ENCODE measurements at places on chromosomes 4 and X.

- DNase-seq, result no peak
These were observed 131.1 kb downstream of the CFAP299 start for GRCh38 chr4:80466618-80467017.

GRCh38 chr4:80202190-80202711, 4.9 kb downstream of the PRDM8 start:
- no peak for DNase-seq

GRCh38 chrX:30786374-30786773, 102.7 kb downstream of the TAB3 start:
- DNase-seq, result no peak

- no peak for DNase-seq
These were observed 76.7 kb downstream of the CPEB2 start for GRCh38 chr4:15078682-15079642.

GRCh38 chr4:56086561-56086960, 137.8 kb downstream of the CEP135 start:
- DNase-seq, result no peak

DNA sequence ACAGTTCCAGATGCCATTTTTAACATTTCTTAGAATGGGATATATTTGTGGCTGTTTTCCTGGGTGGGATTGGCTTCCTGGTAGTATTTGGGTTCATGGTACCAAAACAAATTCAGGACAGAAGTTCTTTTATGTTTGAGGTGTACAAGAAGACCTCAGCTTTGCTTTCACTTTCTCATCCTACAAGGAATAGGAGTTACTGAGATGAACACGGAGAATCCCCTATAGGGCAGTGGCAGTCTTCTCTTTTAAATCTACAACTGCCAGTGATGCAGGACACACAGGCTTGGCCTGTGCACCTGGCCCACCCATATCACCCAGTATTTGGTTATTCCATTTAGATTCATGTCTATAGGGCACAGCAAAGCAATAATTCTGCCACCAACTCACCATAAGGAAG, 35.2 kb downstream of the SLC10A7 start:
- DNase-seq, result no peak

DNA sequence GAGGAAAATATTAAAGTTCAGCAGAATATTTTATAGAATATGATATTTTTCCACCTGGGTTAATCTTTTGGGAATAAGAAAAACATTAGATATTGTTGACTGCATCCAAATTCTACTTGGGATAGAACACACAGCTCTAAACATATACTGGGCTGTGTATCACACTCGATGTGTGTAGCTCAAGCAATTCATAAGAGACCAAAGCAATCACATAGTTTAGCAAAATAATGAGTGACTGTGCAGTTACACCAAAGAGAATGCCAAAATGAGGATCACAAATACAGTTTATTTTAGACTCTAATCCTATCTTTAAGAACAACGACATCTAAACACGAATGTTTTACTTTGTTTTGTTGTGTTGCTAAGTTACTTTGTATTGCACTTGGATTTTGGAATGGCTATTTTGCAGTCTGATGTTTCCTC, 101.2 kb downstream of the CBR4 start:
- DNase-seq, result no peak

DNA sequence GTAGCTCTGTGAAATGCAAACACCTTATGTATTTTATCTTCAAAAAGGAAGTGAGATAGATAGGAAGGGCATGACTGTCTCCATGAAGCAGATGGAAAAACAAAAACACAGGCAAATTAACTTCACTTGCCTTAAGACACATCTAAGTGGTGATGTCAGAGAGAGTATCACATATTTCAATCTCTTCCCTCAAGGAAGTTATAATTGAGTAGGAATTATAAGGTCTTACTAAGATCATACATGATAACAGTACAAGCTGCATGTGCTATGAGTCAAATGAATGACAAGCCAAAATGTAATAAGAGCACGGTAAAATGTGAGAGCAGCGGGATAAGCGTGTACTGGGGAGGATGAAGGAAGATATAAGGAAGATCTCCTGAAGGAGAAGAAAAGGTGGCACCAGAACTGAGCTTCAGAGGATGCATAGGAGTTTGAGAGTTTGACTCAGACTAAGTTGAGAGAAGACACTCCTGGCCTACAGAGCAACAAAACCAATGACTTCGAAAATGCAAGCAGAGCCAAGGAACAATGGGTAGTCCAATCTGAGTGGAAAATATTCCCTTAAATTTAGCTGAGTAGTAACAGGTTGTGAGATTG, 43.3 kb upstream of the GALNT7 start:
- no peak for DNase-seq

DNA sequence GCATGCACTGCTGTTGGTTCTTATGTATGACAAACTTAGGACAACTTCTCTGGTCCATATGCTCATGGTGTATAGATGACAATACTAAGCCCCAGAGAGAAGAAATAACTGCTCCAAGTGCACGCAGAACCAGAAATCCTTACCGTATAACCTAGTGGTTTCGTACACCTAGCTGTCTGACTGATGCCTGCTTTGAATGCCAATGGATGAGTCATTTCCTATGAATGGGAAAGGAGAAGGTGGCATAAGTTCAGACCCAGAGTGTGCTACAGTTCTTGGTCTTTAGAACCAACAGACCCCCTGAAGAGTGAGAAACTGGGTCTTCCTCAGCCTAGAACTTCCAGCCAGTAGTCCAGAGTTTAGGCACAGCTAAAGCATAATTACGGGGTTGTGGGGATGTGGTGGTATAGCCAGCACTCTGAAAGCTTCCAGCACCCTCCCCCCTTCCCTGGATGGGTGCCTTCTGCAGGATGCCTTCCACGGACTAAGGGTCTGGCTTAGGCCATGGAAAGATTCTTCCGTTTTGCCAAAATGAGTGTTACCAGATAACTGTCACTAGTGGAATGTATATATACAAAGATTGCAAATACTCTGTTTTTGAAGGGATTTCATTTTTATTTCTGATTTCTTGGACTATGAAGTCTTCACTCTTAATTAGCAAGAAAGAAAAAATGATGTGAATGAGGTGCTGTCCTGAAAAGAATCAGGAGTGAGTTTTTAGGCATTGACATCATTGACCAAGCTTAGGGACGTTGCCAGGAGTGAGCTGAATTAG, 84.6 kb upstream of the PACRGL start:
- no peak for DNase-seq

GRCh38 chr4:101370663-101371210, 23.4 kb upstream of the PPP3CA start:
- DNase-seq, result no peak

GRCh38 chr4:102625232-102625930, 124.2 kb downstream of the NFKB1 start:
- no peak for DNase-seq

DNA sequence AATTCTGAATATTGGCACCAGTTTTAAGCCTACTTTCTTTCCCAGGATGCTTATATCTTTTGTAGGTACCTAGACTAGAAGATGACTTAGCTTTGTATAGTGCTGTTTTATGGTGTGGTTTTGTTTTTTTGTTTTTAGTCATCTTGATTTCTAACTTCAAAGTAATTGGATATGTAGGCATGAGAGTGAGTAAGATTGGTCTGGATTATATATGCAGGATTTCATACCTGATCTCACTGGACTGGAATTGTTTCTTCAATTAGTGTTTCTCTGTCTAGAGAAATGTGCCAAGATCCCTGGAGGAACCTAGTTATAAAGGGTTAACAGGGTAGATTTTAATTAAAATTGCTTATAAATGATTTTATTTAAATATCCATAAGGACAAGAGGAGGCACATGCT, 23.1 kb downstream of the NAP1L5 start:
- no peak for DNase-seq

DNA sequence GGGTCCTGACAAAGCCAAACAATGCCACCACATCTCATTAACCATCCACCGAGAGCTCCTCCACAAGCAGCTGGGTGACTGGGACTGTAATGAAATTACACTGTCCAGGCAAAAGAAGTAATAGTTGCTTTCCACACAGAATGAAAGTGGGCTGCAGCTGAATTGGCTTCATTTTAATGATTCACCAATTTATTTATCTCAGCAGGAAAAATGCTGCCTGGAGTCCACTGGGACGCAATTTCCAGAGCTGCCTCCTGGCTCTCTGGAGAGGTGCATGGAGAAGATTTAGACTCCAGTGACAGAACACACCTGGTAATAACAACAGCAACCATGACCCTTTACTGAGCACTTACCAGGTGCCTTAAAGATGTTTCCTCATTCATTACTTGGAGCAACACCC, 226.7 kb downstream of the LDB2 start:
- DNase-seq, result no peak

DNA sequence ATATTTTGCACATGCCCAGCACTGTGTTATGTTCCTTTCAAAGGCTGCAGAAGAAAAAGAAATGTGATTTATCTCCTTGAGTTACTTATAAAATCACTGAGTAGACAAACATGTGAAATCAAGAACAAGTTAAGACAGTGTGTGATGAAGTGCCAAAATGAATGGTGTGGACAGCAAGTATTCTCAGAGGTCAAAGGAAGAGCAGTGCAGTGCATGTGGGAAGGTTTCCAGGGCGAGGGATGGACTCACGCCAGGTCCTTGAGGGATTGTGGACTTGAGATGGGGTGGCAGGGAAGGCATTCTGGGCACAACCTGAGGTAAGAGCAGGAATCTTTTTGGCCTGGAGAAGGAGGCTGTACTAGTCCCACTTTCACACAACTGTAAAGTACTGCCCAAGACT, 115.5 kb downstream of the FNIP2 start:
- no peak for DNase-seq

DNA sequence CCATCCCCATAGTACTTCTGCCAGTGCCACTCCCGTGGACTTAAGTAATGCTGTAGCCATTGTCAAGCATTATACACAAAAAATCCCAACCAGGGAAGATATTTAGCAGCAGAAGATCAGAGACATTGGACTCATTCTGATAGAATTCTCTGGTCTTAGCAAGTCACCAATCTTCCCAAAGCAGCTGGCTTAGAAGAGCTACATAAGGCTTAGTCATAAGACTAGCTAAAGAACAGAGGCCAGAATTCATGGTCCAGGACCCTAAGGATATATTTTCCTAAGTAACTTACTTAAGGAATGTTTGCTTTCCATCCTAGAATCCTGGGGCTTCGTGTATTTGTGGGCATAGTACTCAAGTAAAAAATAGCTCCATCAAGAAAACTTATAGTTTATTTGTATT, 100.3 kb upstream of the SLIT2 start:
- DNase-seq, result no peak

GRCh38 chr4:120881351-120881750, 41.2 kb downstream of the PRDM5 start:
- DNase-seq, result no peak

GRCh38 chrX:118698516-118699170, 28.8 kb upstream of the IL13RA1 start:
- DNase-seq, result no peak

GRCh38 chr4:74504212-74504611, 59.3 kb downstream of the AREG start:
- no peak for DNase-seq

GRCh38 chr4:5750052-5750945, 39.3 kb downstream of the EVC start:
- DNase-seq, result peak; percentile 86

GRCh38 chrX:152930516-152930915, 32.6 kb downstream of the ZNF185 start:
- DNase-seq, result no peak

- DNase-seq, result no peak
These were observed 4.5 kb downstream of the NBDY start for GRCh38 chrX:56733459-56734046.

DNA sequence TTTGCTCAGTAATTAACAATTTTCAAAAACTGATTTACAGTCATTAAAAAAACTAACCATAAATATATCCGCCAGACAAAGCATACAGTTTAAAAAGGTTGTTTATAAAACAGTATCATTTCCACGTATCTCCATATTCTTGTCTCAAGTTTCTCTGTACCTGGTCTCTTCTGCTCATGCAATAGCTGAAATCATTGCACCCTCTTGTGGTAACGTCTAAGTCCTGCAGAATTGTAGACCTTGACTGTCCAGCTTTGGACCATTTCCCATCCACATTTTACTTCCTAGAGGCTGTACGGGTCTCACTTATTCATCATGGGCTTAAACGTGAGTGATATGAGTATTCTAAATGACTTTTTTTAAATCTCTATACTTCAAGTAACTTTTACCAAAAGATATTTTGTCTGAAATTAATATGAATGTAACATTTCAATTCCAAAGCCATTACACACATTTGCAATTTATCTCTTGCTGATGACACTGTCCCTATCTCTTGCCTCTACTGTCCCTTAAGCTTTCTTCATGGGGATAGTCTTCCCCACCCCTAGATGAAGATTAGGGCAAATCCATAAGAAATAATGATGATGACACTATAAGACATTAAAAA, 118.5 kb downstream of the BTC start:
- DNase-seq, result peak; percentile 16

DNA sequence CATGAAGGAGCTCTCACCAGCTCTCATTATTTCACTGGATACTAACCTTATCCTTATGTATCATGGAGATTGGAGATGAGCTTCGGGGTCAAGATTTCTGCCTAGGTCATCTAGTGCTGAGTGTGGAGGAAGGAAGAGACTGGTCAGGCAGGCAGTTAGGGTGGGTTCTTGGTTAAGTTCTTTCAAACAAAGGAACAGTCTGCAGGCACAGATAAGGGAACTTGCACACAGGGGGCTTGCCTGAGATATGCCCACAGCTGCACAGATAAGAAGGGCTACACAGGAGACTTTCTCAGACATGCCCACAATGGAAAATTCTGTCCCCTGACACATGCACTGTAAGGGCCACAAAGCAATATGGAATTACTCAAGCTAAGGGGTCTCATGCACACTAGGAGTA, 904.1 kb downstream of the NLGN4X start:
- no peak for DNase-seq

DNA sequence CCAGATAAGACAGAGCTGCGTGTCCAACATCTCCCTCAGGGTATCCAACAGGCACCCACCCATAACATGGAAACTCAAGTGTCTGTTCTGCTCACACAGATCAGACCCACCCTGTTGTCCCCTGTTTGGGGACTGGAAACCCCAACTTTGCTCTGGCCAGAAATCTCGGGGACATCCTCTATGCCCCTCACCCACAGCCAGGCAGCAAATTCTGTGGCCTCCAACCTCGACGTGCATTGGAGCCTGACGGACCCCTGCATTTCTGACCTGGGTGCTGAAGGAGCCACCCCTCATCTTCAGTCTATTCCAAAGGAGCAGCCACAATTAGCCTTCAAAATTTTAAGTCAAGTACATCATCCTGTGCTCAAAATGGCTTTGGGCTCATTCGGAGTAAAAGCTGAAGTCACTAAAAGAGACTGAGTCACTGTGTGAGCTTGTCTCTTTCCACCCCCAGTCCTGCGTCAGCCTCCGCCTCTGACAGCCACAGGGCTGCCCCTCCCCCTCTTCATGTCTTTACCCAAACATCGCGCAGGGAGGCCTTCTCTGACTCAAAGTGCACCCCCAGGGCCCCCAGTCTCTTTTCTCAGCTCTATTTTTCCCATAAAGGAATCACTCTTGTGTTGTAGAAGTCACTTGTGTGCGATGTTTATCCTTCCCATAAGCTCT, 24.4 kb upstream of the PDE6B start:
- no peak for DNase-seq

DNA sequence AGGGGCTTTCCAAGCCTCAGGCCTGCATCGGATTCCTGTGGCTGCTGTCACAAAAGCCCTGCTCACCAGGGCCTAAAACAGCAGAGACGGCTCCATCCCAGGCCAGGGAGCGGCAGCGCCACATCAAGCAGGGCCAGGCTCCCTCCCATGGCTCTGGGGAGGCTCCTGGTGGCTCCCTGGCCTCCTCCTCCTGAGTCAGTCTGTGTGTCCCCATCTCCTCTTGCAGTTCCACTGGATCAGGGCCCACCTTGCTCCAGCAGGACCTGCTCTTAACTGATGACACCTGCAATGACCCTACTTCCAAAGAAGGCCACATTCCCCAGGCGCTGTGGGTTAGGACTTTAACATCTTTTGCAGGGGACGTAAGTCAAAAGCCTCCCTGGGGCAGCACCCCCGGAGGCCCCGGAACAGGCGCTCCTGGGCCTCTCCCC, 51.9 kb downstream of the CPZ start:
- DNase-seq, result no peak

Measured in AG04449 (cell line).